ENCODE measurements at places on chromosomes 3 and 15. TPM values are rescaled to one million over a fixed set of nuclear protein-coding genes. Genes with fewer than 3 reads are reported as not detected.

Gene CHRM5
- total RNA-seq, result not detected

Gene NPAP1
- total RNA-seq, result 0.06 TPM

Gene MESD
- total RNA-seq, result 31.5 TPM

Gene PP2D1
- not detected for total RNA-seq

Gene IGDCC3
- total RNA-seq, result 15.8 TPM

Gene MITF
- total RNA-seq, result not detected

Gene ZNF621
- 24.8 TPM for total RNA-seq

Gene RLBP1
- 1.3 TPM for total RNA-seq

Gene MOBP
- not detected for total RNA-seq

Gene ITIH1
- not detected for total RNA-seq

DNA sequence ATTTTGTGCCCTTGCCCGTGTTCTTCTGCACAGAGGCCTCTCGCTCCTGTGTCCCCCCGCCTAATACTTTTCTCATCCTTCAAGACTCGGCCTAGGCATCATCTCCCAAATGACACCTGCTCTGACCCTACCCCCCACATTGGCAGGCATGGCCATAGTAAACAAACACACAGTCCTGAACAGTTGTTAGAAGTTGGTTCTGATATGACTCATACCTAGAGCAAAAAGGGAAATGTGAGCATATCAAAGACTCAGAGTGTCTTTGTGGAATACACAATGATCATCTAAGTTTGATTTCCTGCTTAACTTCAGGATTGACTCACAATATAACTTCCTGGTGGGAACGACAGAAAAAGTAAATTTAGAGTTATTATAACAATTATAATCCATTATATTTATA, 120.5 kb downstream of the POLR2M start:
- DNase-seq, result no peak
- no peaks in the 10 kb centered on the region for H3K36me3 ChIP-seq

- peak overlapping the region; percentile 48 for H3K4me3 ChIP-seq
- no peaks in the 10 kb centered on the region for H3K36me3 ChIP-seq
- H3K27ac ChIP-seq, result no peak overlapping the region
- peak; percentile 12 for DNase-seq
- peaks cover 78% of the 10 kb centered on the region for H3K27me3 ChIP-seq
These were observed 723 bp downstream of the CPNE4 start for GRCh38 chr3:132034097-132034485.

GRCh38 chr3:25125201-25125600, 302.9 kb upstream of the RARB start:
- H3K4me1 ChIP-seq, result no peaks in the 10 kb centered on the region
- no peak overlapping the region for H3K4me3 ChIP-seq
- H3K27ac ChIP-seq, result no peak overlapping the region
- H3K36me3 ChIP-seq, result no peaks in the 10 kb centered on the region
- no peaks in the 10 kb centered on the region for H3K27me3 ChIP-seq
- no peak for DNase-seq

GRCh38 chr3:66487465-66487864, 13.4 kb downstream of the LRIG1 start:
- no peaks in the 10 kb centered on the region for H3K27me3 ChIP-seq
- H3K36me3 ChIP-seq, result no peaks in the 10 kb centered on the region
- DNase-seq, result no peak
- H3K4me3 ChIP-seq, result no peak overlapping the region
- H3K27ac ChIP-seq, result peak overlapping the region; percentile 34
- peaks cover 96% of the 10 kb centered on the region for H3K4me1 ChIP-seq

DNA sequence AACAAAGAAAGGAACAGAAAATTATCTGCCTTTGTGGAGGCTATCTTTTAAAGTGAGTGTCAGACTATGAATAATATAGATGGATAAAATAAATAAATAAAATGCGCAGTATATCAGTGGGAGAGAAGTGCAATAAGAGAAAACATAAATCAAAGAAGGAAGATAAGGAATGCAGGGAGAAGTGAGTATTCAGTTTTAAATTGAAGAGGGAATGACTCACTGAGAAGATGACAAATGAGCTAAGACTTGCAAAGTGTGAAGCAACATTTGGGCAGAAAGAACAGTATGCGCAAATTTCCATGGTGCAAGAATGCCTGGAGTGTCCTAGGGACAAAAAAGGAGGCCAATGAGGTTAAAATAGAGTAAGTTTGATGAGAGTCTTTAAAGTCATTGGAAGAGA, 1300.1 kb upstream of the ALCAM start:
- H3K27ac ChIP-seq, result no peak overlapping the region
- H3K4me3 ChIP-seq, result no peak overlapping the region
- no peaks in the 10 kb centered on the region for H3K4me1 ChIP-seq
- no peaks in the 10 kb centered on the region for H3K36me3 ChIP-seq

- no peak within 1 kb of the TSS for H3K4me3 ChIP-seq
- no peak within 1 kb of the TSS for H3K27ac ChIP-seq
- H3K36me3 ChIP-seq, result no peaks in the 10 kb centered on the region
- no peaks in the 10 kb centered on the region for H3K27me3 ChIP-seq
- peak; percentile 62 for DNase-seq
- H3K4me1 ChIP-seq, result no peaks in the 10 kb centered on the region
These were observed at the start of gene TEX55 for GRCh38 chr3:119145500-119146167. Gene TEX55 (plus strand): TSS chr3:119146165. CDS start chr3:119146190, 25 bp downstream.

DNA sequence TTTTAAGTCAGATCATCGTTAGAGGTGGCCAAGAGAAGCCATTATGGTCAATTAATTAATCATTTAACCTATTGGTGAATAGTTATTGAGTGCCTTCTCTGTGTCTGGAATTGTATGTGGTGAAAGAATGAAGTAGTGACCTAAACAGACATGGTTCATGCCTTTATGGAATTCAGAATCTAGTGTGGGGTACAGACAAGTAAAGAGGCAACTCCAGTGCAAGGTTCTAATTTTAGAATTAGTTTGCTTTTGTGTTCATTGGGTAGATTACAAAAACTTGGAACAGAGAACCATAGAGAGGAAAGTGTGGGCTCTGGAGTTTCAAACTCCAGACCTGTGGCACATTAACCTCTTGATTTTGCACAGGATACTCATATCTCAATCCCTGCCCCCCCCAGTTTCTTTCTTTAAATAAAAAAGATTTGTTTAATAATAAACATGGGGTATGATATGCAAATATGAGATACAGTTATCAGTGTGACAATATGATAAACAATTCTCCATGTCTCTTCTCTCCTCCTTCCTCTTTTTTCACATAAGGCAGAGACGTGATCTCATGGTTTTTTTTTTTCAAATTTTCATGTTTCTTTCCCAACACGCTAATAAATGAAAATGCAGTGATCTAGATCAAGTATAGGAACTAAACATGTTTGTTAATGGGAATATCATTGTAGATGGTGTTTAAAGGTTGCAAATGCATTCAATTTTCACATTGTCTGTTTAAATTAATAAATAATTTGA, 117.9 kb downstream of the MITF start:
- DNase-seq, result no peak
- no peak overlapping the region for H3K4me3 ChIP-seq
- no peaks in the 10 kb centered on the region for H3K36me3 ChIP-seq

- DNase-seq, result no peak
- H3K4me1 ChIP-seq, result no peaks in the 10 kb centered on the region
- H3K27me3 ChIP-seq, result no peaks in the 10 kb centered on the region
These were observed 3.3 kb upstream of the CD96 start for GRCh38 chr3:111538681-111539083.

DNA sequence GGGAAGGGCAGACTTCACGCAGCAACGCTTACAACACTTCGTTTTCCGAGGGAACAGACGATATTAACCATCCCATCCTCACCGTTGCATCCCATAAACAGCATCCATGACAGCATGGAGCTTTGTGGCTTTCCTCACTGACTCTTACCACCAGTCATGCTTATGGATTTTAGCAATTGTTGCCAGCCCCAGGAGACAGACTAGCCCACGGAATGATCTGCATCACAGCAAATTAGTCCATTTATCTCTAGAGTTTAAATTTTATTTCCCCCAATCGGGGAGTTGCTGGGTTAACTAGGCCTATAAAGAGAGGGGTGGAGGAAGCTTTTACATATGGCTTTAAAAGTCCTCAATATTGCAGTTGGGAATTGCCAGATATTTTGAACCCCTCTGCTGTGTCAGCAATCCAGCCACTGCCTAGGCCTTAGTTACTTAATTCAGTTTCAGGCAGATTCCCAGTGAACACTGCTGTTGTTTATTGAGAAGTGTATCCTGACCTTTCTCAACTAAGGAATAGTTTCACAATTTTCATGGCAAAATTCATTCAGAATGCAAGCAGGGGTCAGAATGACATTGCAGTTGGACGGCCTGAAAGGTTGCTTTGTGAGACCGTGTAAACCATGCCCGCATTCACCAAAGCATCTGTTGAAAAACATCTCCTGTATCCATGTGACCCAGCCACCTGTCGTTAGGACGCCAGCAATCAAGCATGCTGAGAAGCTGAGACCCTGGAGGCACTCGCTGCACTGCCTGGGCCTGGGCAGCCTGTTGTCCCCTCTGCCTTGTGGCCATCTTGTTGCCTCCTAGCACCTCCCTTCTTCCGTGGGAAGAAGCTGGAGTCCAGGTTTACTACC, 397.4 kb upstream of the TPM1 start:
- H3K27ac ChIP-seq, result no peak overlapping the region
- H3K4me3 ChIP-seq, result no peak overlapping the region
- no peaks in the 10 kb centered on the region for H3K36me3 ChIP-seq
- H3K4me1 ChIP-seq, result peaks cover 8% of the 10 kb centered on the region
